Tibial nerve (tissue), 4 donors: ENCODE measurements at places on chromosomes 5 and 9.

GRCh38 chr5:169563369-169563768 lies 20.2 kb upstream of the SPDL1 start:
- DNase-seq: no peak

DNA sequence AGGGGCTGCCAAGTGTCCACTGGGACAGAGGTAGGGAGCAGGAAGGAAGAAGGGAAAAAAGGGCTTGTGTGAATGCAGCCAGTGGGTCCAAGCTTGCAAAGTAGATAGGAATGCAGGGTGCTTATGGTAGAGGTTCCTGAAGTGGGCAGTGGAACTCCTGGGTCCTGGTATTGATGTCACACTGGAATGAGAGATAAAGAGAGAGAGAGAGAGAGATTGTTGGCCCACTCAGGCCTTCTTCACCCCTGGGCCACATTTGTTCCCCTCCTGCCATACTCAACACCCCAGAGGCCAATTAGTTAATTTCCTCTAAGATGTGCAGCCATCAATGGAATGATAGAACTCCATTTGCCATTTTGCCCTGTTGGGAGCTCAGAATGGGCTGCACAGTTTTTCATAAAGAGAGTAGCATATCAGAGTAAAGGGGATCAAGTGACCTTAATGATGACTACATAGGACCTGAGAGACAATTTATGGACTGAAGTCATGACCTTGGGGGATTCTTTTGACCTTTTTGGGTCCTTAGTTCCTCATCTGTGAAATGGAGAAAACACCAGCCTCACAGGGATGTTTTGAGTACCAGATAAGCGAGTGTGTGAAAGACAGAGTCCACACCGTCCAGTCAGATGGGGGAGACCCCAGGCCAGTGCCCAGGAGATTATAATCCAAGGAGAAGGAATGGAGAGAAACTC lies 52.9 kb downstream of the PPARGC1B start:
- DNase-seq: no peak

GRCh38 chr5:84274585-84275468 lies 109.9 kb downstream of the EDIL3 start:
- no peak for DNase-seq

DNA sequence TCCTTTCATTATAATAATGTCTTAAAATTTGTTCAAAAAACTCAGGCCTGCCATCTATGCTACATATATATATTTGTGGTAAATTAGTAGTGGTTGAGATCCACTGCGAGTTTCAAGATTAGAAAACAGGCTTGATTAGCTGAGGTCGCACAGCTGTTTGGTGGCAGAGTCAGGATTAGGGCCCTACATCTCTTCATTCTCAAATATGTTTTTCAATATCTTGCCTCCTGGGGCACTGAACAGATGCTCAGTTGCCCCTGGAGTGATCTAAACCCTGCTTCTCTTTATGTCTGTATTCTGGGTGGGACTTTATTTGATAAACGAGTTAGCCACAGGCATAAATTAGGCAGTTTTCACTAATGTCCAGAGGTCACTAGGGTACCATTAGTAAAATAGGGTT lies 27.8 kb upstream of the CEP120 start:
- no peak for DNase-seq

GRCh38 chr9:134597041-134597913 lies 44.3 kb upstream of the COL5A1 start:
- DNase-seq: peak; percentile 3

- DNase-seq: no peak
These were observed 1867.9 kb upstream of the NUDT12 start for GRCh38 chr5:105430516-105430915.

GRCh38 chr5:135916638-135917263 lies 21.1 kb upstream of the IL9 start:
- DNase-seq: no peak

DNA sequence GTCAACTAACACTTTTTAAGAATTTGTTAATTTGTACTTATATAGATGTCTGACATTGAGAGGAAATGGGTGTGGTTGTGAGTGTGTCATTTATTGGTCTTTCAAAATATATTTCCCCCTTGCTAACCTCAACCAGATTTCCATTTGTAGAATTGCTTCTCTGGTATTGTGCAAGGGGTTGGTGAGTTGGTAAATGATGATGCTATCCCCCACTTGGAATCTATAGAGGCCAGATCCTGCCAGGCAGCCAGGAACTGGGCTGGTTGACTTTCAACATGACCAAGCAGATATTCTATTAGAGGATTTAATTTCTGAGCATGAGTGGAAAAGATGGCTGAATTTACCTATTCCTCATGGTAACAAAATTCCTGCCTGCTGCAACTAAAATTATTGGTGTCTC lies 306.6 kb upstream of the KIF2A start:
- DNase-seq: no peak

DNA sequence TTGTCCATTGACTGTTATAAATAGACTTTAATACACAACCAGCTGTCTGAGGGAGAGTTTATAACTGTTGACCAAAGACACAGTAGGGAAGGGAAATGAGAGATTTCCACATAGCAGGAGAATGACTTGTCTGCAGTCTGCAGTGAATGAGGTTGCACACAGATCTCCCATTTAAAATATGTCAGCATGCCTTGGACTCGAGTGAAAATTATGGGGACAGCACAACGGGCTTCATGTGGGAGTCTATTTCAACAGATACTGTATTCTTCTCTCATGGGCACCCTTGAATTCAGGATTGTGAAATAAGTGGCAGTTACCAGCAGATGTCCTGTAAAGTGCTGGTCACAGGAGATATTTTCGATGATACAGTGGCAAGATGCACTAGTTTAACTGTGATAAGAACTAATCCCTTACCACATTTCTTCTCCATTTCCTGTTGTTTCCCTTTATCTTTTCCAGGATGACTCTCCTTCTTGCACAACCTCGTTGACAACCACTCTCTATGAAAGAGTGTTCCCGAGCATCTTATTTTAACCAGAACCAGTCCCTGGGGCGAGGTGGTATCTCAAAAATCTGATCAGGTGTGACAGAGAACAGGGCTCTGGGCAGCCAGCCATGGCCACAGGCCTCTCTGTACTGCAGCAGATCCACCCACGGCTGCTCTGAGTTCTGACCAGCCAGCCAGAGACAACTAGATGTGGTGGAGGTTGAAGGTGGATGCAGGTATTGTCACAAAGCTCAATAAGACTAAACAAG lies 51.5 kb upstream of the MAP3K1 start:
- DNase-seq: no peak

DNA sequence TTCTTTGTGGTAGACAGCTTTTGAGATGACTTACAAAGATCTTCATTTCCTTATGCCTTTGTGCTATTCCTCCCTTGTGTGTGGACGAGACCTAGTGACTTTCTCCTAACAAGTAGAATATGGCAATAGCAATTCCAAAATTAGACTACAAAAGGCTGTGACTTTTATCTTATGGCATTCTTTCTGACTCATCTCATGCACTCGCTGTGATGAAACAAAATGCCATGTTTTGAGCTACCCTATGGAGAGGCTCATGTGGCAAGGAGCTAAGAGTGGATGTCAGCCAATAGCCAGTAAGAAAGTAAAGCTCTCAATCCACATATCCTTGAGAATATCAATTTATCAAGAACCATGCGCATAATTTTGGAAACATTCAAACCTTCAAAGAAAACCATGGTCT lies 380.5 kb upstream of the SMC2 start:
- no peak for DNase-seq

- DNase-seq: no peak
These were observed 142.7 kb upstream of the ADAMTSL1 start for GRCh38 chr9:18331310-18331684.

- no peak for DNase-seq
These were observed 148.1 kb downstream of the EBF1 start for GRCh38 chr5:158951436-158952247.

- no peak for DNase-seq
These were observed 512.5 kb upstream of the CDH18 start for GRCh38 chr5:20500546-20500945.

DNA sequence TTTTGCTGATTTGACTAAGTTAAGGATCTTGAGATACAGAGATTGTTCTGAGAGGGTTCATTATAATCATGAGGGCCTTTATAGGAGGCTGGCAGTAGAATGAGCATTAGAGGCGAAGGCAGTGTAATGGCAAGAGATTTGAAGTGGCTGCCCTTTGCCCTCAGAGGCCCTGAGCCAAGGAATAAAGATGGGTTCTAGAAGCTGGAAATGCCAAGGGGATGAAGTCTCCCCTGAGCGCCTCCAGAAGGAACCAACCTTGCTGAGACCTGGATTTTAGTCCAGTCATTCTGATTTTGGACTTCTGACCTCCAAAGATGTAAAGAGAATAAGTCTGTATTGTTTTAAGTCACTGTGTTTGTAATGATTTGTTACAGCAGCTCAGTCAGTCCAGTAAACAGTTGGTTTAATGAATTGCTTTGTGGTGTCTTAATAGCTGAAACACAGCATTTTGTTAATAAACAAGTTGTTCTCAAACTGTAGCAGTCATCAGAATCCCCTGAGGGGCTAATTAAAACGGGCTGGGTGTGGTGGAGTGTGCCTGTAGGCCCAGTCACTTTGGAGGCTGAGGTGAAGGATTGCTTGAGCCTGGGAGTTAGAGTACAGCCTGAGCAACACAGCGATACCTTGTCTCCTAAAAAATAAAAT lies 23.2 kb downstream of the GLRX start:
- DNase-seq: no peak

DNA sequence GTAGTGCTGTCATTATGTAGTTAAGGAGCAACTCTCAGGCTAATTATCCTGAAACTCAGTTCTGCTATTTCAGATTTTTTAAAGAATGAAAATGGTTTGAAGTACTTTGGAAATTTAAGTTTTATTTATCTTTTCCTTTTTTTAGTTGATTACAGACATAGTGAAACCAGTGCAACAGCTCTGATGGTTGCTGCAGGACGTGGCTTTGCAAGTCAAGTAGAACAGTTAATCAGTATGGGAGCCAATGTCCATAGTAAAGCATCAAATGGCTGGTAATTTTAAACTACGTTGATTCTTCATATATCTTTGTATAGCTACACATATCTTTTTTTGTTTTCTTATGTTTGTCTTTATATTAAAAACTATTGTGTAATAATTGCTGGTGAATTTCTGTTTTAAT lies 34.9 kb downstream of the YTHDC2 start:
- no peak for DNase-seq

DNA sequence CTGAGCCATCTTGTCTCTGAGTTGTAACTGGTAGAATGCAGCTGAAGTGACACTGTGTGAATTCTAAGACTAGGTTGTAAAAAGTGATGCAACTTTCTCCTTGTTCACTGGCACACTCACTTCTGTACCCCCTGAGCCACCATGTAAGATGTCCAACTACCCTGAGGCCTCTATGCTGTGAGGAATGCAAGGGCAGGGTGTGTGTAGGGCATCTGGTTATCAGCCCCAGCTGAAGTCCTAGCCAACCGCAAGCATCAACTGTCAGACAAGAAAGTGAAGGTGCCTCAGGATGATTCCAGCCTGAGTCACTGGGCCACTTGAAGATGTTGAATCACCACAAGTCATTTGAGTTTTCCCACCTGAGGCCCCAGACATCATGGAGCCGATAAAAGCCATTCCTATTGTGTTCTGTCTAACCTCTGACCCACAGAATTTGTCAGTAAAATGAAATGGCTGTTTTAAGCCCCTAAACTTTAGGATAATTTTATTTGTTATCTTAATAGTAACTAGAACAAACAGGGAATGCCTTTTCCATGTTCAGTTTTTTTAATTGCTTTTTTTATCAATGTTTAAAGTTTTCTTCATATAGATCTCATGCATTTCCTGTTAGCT lies 18.7 kb upstream of the RHOBTB3 start:
- no peak for DNase-seq

DNA sequence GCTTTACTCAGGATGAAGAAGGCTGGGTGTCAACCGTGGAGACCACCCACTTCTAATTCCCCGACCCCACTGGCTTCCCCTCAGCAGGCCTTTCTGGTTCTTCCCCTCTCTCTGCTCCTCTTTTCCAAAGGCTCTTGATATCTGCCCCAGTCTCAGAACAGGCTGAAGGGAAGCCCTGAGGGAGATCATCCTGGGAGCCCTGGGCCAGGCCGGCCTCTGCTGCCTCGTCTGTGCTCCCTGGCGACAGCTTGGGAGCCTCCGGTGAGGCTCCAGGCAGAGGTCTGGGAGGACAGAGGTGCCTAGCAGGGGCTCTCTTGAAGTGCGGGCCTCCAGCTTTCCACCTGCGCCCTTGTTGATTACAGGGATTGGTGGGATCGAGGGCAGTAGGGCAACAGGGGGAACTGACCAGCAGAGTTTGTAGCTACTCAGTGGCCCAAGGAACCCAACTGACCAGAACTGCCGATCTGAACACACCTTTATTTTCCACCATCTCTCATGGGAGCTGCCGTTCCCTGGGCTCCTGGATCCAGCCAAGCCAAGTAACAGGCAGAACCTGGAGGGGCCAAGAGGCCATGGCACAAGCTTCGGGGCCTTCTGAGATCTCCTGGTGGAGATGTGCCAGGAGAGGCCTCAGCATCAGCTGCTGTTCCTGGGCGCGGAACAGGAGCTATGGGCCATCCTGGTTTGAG lies 198.5 kb downstream of the CACNA1B start:
- DNase-seq: no peak

DNA sequence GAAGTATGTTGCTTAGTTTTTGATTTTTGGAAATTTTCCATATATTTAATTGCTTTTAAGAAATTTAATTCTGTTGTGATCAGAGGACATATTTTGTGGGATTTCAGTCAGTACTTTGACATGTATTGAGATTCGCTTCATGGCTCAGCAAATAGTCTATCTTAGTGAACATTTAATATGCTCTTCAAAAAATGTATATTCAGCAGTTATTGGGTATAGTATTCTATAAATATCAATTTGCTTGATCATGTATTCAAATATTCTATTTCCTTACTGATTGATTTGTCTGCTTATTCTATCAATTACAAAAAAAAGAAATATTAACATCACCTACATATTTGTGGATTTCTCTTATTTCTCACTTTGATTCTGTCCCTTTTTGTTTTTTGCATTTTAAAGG lies 79.5 kb upstream of the HAND1 start:
- DNase-seq: no peak

- DNase-seq: no peak
These were observed 54.8 kb upstream of the CPEB4 start for GRCh38 chr5:173833196-173833985.

GRCh38 chr9:89425024-89425805 lies 72.7 kb downstream of the SEMA4D start:
- no peak for DNase-seq

DNA sequence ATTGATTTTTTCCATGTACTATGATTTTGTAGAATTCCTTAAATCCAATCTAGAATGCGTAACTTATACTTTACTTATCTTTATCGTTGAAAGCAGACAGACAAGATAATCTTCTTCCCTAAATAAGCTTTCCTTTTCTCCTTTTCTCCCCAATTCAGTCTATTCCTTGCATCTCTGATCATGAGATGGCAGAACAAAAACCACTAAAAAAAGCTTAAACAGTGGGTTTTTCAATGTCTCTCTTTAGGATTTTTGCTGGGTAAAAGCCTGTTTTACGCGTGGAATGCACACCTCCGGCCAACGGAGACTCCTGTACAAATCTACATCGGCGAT lies 755 bp downstream of the CDKN2B start:
- DNase-seq: no peak

- DNase-seq: no peak
These were observed 29.7 kb downstream of the RLN2 start for GRCh38 chr9:5274770-5275169.

- no peak for DNase-seq
These were observed 520 bp downstream of the CCIN start for GRCh38 chr9:36169708-36170107.

- no peak for DNase-seq
These were observed 45.8 kb upstream of the ZBTB43 start for GRCh38 chr9:126758916-126759585.
